ENCODE measurements at places on chromosomes 1 and 21.

DNA sequence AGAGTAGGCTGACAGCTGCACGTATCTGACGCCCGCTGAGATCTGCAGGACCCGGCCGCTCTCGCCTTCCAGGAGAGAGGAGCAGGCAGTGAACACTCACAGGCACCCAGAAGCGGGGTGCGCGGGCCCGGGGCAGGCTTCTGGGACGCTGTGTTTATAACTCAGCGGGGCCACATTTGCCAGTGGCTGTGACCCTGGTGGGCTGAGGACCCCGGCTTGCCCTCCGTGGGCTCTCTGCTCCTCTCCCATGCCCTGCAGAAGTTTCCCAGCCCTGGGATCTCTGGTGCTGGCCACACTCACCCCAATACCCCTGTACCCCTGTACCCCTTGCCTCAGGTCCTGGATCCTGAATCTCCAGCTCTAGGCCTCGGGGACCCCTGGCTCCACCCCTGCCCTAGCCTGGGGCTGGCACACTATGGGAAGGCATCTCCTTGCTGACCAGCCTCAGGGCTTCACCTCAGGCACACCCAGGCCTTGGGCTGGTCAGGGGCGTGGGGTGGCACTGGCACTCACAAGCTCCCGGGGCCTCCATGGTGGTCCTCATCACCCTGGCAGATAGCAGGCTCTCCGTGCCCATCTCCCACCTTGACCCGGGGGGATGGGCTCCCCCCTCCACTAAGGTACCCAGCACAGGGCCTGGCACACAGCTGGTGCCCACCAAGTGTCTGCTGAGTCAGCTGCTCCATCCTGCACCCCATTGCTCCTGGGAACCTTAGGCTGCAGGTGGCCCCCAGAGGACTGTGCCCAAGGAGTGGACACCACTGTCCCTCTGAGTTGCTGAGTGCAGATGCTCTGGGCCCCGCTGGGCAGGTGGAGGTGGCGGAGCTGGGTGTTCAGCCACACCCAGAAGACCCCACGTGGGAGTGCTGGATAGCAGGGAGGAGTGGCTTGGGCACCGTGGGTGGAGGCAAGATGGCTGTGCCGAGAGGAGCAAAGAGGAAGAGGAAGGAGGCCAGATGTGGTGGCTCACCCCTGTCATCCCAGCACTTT, 32.4 kb downstream of the MORN1 start:
- no peak for DNase-seq

GRCh38 chr1:92698932-92699331, 86.0 kb downstream of the EVI5 start:
- DNase-seq = no peak

GRCh38 chr1:201531551-201532425, 7.1 kb upstream of the NAV1 start:
- DNase-seq = no peak

DNA sequence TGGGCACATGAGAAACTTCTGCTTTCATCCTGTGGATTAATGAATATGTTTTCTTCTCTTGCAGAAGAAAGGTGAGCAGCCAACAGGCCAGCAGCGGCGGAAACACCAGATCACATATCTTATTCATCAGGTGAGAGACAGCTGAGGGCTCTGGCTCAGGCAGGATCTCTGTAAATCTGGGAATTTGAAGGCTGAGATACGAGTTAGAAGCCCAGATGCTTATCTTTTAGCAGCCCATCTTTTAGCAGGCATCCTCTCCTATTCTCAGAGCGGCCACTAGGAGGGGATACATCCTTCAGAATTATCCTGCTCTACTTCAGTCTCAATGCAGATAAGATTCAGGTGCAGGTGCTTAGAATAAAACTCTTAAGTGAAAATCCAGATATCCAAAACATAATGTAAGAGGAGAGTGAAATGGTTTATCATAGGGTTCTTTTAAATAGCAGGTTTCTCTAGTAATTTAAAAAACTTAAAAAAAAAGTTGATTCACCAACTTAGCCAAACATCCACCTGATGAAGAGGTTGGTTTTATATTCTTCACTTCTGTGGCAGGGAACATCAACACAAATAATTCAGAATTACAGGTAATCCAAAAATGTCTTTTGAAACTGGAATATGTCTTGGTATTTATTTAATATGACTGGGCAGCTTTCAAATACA, 19.3 kb downstream of the SH2D2A start:
- no peak for DNase-seq

GRCh38 chr1:234065794-234066447, 161.4 kb downstream of the SLC35F3 start:
- DNase-seq = no peak

- DNase-seq = no peak
Measured at GRCh38 chr1:219472596-219472995, 140.3 kb downstream of the ZC3H11B start.

- DNase-seq = no peak
Measured at GRCh38 chr1:223224465-223224864, 81.4 kb upstream of the TLR5 start.

DNA sequence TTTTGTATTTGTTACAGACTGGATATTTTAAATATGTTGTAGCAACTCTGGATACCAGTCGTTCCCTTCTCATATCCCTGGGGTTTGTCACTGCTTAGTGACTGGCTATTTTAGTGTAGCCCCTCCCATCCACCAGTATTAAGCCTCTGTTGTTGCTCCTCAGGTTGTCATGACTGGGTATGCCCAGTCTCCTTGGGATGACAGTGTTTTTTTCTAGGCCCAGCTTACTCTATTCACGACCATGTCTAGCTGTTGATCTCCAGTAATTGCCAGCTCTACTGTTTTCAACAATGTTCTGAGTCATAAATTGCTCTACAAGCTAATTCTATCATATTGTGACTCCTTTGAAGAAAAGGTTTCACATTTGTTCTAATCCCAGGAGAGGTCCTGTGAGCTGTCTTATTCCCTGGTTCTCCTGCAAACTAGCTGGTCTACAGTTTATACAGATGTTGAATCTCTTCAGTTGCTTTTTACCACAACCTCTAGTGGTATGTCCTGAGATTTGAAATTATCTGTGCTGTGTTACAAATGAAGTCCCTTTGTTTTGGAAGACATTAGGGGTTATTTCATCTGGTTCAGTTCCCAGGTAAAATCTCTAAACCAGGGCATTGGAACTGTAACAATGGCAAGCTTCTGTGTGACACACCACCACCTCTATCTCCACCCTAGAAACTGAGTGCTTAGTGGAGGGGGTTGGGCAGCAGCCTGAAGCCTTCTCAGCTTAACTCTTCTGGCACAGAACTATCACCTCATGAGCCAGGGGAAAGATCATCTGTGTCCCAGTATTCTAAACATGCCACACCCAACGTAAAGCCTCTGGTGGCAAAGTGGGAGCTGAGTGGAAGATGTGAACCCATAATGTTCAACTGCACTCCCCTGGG, 124.6 kb downstream of the TRIM33 start:
- DNase-seq = no peak

DNA sequence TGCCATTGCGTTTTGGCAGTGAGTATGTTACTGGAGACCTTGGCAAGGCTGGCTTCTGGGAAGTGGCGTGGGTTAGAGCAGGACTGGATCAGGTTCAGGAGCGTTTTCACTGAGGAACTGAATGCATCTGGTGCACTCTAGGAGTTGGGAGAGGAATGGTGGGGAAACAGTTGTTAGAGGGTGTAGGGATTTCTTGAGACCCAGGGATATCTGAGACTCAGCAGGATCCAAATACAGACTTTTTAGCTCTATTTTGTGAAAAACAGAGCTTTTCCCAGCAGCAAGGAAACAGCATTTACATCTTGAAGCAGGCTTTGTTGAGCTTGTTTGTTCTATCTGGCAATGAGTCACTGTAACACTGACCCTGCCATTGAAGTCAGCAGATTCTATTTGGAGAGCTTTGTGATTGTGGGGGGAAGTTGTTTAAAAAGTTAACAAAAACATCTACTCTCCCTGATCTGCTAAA, 56.9 kb upstream of the NRIP1 start:
- DNase-seq = no peak

All from NCI-H187 treated with DMSO at 0.1 percent for 48 hours (cell line).